ENCODE measurements at places on chromosomes 4 and X.

DNA sequence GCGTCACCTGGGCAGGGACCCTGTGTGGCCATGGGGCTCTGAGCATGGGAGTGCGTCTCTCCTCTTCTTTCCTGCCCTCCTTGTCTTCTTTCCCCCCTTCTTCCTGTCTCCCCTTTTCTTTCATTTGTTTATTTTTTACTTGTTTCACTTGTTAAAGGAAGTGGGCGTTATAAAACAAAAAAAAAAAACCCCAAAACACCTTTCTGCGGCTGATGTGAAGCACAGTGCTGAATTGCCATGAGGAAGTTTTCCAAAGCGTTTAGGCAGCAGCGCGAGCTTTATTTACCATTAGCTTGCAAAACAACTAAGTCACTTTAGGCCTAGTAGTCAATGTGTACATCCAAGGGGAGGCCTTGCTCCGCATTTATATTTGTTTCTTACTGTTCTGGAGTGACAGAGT is 57.0 kb downstream of the NOP14 start:
- no peak for DNase-seq

DNA sequence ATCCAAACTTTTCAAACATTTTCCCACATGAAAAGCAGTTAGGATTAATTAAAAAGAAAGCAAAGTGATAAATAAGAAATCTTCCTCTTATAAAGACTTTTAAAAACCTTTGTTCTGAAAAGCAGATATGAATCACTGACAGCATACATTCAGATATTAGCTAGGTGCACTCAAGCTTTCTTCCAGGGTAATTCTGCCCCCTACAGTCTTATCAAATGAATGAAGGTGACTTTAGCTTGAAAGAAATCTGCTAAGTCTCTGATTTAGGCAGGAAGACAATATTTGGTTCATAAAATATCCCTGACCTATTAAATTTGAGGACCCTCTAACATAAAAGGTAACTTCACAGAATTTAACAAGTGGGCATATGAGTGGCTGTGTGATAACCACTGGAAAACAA is 209.1 kb upstream of the FAM47A start:
- no peak for DNase-seq

DNA sequence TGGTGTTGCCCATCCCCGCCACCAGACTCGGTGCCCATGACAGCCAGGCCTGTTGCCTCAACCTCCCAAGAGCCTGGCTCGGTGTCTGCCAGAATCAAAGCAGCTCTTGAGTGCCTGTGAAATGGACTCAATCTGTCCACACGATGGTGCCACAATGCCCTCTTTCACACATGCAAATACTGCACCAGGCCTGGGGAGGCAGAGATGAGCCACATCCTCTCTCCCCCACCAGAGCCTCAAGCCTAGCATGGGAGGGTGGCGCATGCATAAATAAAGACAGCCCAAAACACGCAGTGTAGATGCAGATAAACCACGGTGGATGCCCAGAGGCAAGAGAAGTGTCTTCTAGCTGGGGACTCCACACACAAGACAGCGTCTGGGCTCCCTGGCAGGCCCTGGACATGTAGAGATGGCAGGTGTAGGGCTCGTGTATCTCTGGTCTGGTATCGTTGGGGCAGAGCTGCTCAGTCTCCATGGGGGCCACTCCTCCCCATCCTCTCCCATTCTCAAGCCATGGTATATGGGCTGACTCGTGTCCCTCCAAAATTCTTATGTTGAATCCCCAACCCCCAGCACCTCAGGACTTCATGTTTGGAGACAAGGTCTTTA is 65.6 kb downstream of the JAKMIP1 start:
- no peak for DNase-seq

- DNase-seq: no peak
Observed at GRCh38 chr4:48910511-48910910, 3.9 kb upstream of the OCIAD2 start.

- DNase-seq: no peak
Observed at GRCh38 chrX:134764202-134764785, 106.0 kb upstream of the PLAC1 start.

Measured in stimulated activated CD4-positive, alpha-beta T cell treated with anti-CD3 and anti-CD28 coated beads, Interleukin-15, amount 100 ng/mL, for 48 hours (primary cell).